ENCODE measurements at places on chromosomes 11 and 22.

DNA sequence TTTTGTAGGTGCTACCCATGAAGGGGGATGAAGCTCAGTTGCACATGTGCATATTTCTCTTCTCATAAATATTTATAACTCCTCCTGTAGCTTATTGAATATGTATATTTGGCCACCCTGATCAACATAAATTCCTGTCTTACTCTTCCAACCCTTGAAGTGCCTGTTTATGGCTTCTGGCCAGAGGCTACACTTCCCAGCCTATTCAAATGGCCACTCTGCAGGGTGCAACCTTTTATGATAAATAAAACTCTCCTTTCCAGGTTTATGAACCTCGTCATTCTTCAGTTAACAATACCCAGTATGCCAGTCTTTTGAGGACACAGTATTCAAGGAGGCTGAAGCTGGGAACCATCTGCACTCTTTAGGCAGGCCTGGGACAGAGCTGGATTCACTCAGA lies 2.6 kb upstream of the RTL6 start:
- DNase-seq: no peak

DNA sequence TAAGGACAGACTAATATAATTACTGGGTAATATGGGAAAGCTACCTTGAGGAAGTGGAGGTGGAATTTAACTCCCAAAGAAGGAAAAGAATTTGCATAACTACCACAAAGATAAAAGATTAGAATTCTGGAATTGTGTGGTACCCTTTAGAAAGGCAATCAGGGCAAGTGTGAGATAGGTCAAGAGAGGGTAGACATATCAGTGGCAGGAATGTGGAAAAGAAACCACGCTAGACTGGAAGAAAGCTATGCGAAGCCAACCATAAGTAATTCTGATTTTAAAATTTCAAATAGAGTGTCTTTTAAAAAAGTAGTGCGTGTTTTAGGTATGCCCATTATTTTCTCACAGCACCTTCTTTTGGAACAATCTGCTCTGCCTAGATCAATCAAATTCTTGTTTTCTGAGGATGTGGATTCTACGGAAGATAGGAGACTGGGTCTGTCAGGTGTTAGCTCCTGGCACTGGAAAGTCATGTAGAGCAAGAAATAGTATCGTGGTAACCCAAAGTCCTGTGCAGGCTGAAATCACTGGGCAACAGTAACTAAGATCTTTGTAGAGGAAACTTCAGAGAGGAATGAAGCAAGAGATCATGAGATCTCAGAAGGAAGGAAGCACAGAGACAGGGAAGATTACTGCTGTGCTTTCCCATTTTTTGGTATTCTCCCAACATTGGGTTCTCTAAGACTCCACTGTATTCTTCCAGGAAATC lies 111.3 kb upstream of the MTMR2 start:
- no peak for DNase-seq

DNA sequence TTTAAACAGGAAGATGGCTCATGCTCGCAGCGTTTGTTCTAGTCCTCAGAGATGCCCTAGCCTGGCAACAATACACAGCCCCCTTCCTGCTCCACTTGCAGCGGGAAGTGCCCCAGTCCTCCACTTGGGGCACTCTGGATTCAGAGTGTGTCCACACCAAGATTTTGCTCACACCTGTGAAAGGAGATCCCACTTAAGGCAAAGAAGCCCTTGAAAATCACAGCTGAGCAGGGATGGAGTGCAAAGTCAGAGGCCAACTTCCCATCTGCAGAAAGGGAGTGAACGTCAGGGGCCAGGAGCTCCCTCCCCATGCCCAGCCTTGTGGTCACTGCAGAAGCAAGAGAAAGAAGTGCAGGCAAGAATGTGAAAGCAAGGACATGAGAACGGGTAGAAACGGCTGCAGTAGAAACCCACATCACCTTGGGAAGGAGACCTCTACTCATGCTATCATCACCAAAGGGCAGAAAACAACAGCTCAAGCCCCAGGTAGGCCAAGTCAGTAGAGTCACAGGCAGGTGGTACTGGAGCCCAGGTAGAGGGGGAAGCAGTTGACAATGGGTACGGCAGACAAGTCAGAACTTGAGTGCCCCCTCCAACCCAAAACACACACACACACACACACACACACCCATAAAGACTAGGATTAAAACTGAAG lies 157.4 kb downstream of the BUD13 start:
- peak; percentile 22 for DNase-seq

- DNase-seq: no peak
Observed at GRCh38 chr22:29393019-29393608, 4.7 kb upstream of the AP1B1 start.

GRCh38 chr22:36741204-36741793 lies 34.6 kb downstream of the IFT27 start:
- DNase-seq: peak; percentile 60

Measured in GM23338 (cell line).